ENCODE measurements at places on chromosomes 5 and 9.

- DNase-seq = no peak
These were observed 40.4 kb downstream of the SAR1B start for GRCh38 chr5:134592141-134592746.

- no peak for DNase-seq
These were observed 5.0 kb upstream of the SPINK14 start for GRCh38 chr5:148163345-148163744.

GRCh38 chr9:68871236-68871635, 142.7 kb downstream of the PRKACG start:
- no peak for DNase-seq

GRCh38 chr9:8436786-8437185, 637.2 kb upstream of the DMAC1 start:
- no peak for DNase-seq

GRCh38 chr9:134144801-134145200, 8.9 kb downstream of the WDR5 start:
- DNase-seq = no peak

GRCh38 chr5:64811050-64811640, 42.4 kb downstream of the CWC27 start:
- DNase-seq = no peak

DNA sequence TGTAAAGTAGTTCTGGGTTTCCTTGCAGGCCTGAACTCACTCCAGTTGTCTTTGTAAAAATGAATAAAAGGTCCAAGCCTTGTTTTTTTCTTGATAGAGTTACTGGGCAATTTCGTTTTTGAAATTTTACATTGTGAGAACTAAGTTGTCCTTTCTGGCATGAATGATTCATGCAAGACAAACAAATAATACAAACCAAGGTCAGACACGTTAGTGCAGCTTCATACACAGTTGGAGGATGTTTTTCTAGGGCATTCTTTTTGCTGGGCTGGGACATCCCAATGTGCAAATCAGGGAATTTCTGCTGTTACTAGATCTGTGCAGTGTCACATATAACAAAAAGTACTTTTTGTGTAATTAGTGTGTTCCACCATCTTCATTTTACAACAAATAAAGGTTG, 96.0 kb downstream of the MEGF10 start:
- no peak for DNase-seq

- no peak for DNase-seq
These were observed 15.7 kb downstream of the LPCAT1 start for GRCh38 chr5:1507961-1508658.

DNA sequence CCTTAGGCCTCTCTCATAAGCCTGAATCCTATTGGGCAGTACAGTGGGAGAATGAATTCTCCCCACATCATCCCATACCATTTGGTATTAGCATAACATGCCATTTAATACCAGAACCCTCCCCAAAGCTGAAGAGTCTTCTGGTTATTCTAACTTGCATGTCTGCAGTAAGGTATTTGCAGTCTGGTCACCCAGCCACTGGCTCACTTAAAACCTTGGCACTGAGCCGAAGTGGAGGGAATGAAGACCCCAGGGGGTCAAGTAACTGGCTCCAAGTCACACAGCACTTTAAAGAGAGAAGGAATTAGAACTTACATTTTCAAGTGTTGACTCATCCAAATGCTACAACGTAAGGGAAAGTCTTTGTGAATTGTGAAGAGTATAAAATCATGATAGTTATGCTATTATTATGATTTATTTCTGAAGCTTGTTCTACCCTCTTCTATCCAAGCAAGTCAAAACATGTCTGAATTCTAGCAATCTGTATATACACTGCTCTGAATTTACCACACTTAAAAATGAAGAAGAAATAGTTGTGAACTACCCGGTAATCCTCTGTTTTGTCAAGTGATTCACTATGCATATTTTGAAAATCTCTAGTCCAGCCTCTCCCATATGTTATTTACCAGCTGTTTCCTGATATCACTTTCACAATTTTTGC, 28.5 kb downstream of the GLRA1 start:
- no peak for DNase-seq

DNA sequence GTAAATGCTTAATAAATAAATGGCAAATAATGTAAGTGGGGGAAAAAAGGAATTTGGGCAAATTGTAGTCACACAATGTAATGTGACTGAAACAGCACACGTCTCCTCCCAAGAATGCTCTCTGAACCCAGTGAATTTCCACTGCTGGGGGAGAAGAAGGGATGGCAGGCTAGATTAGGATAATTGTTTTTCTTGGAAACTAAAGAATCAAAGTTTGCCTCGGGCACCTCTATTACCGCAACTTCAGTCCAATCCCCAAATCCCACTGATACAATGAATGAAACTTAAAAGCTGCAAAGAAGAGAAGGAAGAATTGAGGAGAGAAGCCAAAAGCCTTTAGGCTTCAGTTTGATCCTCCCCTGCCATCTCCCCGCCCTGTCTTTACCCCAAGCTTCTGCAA, 423.2 kb upstream of the PAPPA start:
- no peak for DNase-seq

GRCh38 chr5:39178171-39178570, 41.2 kb downstream of the FYB1 start:
- no peak for DNase-seq

GRCh38 chr9:133163504-133164172, at the start of gene GBGT1:
GBGT1 (minus strand) TSS chr9:133163914; CDS start chr9:133162412, 1,502 bp downstream.
- DNase-seq = no peak

- no peak for DNase-seq
These were observed 5.6 kb upstream of the CAMK2A start for GRCh38 chr5:150295172-150295634.

- DNase-seq = no peak
These were observed 103.0 kb downstream of the PCSK1 start for GRCh38 chr5:96329886-96330529.

DNA sequence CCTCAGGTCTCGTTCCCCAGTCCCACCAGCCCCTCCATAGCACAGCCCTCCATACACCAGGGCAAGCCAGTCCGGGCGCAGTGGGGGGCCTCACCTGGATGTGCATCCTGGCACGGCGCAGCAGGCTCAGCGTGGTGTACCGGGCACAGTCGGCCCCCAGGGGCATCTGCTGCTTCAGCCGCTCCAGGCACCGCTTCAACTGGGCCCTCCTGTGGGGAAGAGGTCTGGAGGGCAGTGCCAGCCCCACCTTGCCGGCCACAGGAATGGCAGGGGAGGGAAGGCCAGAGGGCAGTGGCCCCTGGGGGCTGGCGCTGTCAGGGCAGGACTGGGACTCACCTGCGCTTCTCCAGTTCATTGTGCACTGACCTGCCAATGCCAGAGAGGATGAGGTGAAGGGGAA, 1.4 kb downstream of the MXD3 start:
- DNase-seq = no peak

DNA sequence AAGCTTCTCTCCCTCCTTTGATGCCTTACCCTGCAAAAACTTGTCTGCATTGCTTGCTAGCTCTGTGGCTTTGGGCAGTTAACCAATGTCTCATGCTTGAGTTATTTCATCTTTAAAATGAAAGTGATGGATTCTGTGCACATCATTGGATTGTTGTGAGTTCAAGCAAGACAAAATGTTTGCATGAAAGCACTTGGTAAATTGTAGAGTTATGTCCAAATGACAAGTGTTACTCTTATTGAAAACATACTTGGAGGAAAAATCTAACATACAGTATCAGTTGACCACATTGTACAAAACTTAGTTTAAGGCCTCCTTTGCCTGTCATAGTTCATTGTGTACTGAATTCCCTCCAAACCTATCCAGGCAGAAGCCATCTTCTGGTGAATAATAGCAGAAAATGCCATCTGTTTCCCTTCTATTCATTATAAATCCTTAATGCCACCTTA, 30.0 kb downstream of the TGFBR1 start:
- no peak for DNase-seq

- no peak for DNase-seq
These were observed 429 bp upstream of the ARL10 start for GRCh38 chr5:176364765-176365350.

GRCh38 chr9:71929223-71929622, 17.8 kb downstream of the C9orf85 start:
- DNase-seq = no peak

DNA sequence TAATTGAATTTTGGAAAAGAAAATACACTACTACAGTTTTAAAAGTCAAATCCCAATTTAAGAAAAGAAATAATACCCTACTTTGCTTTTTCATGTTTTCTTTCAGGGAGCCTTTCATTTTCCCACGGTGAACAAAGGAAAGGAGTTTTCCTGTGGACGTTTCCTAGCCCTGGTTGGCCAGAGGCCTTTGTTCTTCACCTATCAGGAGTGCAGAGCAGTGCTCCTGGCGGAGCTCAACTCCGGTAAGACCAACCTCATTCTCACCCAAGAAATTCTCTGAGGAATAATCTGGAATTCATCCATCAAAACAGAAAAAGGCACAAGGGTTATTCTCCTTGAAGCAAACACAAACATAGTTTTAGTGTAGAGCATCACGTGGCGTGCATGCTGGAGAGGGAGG, 248.9 kb downstream of the ADGRV1 start:
- no peak for DNase-seq

GRCh38 chr5:132467287-132467984, 23.1 kb downstream of the IRF1 start:
- DNase-seq = no peak

DNA sequence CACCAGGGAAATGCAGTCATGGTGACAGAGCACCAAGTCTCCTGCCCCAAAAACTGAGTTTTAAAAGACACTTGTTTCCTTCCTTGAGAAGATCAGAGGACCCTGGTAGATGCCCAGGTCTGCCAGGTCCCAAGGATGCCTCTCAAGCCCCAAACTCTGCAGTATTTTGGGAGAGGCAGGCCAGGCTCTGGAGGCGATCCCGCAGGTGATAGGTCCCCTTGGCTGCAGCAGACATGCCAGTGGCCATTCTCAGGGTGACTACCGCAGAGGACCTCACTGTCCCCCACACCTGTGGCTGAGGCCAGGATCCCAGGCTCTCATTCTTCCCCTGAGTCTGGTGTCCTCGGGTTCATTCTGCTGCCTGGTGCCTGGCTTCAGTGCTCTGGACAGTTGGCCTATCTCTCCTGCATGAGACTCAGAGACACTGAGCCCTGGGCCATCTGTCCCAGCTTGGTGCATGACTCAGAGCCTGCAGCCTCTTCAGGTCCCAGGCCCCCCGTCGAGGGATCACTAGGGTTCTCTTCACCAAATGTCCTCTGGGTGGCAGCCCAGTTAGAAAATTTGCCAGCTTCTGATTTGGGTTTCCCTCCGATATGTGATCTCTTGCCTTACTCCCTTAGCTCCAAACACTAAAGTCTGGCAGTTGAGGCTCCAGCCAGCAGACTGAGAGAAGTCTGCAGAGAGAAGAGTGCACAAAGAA, 59.7 kb upstream of the GARNL3 start:
- DNase-seq = no peak

DNA sequence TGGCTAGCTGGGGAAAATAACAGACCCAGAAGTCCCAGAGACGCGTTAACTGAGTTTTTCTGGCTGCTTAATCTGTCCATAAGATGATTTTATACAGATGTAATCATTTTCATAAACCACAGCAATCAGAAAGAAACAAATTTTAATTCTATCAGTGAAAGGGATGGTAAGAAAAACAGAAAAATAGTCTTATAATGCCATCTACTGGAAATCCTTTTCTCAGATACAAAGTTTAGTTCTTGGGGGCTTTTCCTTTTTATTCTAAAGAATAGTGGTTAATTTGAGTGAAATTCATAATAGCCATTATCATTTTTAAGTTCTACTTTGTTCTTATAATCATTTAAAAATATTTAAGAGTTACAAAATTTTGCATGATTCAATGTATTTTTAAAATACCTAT, 44.4 kb downstream of the DROSHA start:
- no peak for DNase-seq

- DNase-seq = peak; percentile 12
These were observed 235.7 kb downstream of the HSPA4 start for GRCh38 chr5:133287500-133287899.

DNA sequence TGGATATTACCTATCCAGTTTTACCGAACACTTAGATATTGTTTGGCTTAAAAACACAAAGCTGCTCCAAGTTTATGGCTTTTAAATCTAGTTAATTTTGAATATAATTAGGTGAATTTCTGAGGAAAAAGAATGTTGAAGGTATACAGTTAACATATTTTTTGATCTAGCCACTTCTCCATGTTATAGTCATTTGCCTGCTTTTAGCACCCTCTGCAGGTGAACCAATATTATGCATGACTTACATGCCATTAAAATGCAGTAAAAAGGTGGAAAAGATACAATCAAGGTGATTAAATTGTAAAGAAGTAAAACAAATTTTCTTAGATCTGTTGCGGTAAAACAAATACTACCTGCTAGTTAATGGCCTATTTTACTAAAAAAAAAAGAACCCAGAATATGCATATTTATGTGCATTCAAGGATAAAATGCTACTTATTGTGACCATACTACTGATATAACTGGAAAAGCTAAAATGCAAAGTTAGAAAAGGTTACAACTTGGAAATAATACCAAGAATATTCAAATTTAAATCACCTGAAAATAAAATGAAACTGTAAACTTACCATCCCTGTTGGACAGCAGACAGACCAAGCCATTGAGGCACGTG, 132.1 kb downstream of the AP3B1 start:
- DNase-seq = no peak

DNA sequence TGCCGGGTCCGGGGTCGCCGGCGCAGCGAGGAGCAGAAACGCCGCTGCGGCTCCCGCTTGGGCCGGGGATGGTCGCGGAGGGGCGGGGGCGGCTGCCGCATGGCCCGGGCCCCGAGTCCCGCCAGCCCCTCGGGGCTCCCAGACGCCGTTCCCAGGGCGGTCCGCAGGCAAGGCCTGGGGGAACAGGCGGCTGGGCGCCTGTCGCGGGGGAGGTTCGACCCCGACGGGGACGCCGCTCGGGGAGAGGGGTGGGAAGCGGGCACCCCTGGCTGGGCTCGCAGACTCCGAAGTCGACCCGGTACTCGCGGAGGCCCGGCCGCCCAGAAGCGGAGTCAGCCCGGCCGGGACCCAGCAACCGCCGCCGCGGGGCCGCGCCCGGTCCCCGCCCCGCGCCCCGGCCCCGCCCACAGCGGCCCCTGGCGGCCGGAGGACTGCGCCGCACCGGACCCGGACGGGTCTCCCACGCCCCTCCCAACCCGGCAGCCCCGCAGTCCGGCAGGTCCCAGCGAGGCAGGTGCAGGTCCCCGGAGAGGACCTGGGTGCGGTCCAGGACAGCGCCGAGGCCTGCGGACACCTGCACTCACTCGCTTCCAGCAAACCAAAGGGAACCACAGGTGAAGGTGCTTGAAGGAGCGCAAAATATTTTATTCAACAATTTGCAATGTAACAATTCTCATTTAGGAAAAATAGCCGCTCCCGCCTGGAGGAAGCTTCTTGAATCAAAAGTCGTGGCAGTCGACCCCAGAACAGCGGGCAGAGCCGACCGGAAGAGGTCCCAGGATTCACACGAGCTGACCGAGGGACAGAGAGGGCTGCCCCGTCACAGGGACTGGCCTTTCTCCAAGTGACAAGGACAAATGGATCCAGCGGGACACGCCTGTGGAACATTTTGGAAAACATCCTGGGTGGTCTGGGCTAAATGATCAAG, at the start of gene INPP5E:
INPP5E (minus strand) TSS at position 365 of the 928 bp plus-strand sequence. CDS start 426 bp downstream, outside the sequence.
- peak; percentile 82 for DNase-seq

GRCh38 chr9:95648225-95648624, 131.5 kb upstream of the PTCH1 start:
- DNase-seq = no peak

Measured in activated CD8-positive, alpha-beta memory T cell treated with anti-CD3 and anti-CD28 coated beads for 1 hour (primary cell).